ENCODE measurements at places on chromosomes 2 and 18. TPM values are rescaled to one million over a fixed set of nuclear protein-coding genes. Genes with fewer than 3 reads are reported as not detected.

- DNase-seq: no peak
Measured at GRCh38 chr18:62335494-62335893, 10.4 kb downstream of the TNFRSF11A start.

MFSD2B gene
- polyA plus RNA-seq: 2.6 TPM

USP14 gene
- polyA plus RNA-seq: 60.2 TPM

DNA sequence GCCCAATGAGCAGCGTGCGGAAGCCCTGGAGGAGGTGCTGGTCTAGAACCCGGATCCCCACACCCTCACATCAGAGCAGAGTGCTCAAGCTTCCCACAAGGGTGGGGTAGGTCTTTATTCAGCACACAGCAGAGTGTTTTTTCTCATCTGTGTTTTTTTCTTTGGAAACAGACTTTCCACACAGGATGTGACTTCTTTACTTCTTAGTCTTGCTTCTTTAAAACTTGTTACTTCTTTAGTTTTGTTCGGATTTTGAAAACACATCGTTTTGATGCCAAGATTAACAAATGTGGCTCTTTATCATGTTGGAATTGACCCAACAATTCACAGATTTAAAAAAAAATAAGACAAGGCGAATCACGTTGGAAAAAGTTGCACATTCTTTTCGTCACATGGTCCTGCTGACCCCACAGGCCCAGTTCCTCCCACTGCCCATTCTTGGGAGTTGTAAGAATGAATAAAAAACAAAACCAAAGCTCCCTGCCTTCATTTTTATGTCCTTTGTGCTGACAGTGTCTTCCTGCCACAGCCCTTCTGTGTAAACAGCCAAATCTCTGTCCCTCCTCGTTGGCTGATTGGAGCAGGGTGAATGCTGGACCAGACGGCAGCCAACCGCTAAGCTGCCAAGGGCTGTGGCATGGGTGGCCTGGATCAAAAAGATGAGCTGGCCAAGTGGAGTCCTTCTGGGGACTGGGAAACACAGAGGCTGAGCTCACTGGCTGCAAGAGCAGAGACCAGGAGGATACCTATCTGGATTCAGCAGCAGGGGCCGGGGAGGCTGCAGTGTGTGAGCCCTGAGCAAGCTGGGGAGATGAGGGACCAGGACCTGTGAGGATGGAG lies 81.6 kb downstream of the TWIST2 start:
- DNase-seq: no peak

SH2D6 gene
- 0.80 TPM for polyA plus RNA-seq

- no peak for DNase-seq
Measured at GRCh38 chr2:226661789-226662545, 137.7 kb downstream of the IRS1 start.

DHRS9 gene
- 0.34 TPM for polyA plus RNA-seq

PROM2 gene
- 1.5 TPM for polyA plus RNA-seq

GRCh38 chr2:203654826-203655225 lies 51.6 kb upstream of the CD28 start:
- no peak for DNase-seq

GRCh38 chr2:68745006-68745405 lies 10.4 kb downstream of the ARHGAP25 start:
- DNase-seq: no peak

UGT1A3 gene
- not detected for polyA plus RNA-seq

PLEKHM3 gene
- 5.9 TPM for polyA plus RNA-seq

TUBA3E gene
- not detected for polyA plus RNA-seq

DNA sequence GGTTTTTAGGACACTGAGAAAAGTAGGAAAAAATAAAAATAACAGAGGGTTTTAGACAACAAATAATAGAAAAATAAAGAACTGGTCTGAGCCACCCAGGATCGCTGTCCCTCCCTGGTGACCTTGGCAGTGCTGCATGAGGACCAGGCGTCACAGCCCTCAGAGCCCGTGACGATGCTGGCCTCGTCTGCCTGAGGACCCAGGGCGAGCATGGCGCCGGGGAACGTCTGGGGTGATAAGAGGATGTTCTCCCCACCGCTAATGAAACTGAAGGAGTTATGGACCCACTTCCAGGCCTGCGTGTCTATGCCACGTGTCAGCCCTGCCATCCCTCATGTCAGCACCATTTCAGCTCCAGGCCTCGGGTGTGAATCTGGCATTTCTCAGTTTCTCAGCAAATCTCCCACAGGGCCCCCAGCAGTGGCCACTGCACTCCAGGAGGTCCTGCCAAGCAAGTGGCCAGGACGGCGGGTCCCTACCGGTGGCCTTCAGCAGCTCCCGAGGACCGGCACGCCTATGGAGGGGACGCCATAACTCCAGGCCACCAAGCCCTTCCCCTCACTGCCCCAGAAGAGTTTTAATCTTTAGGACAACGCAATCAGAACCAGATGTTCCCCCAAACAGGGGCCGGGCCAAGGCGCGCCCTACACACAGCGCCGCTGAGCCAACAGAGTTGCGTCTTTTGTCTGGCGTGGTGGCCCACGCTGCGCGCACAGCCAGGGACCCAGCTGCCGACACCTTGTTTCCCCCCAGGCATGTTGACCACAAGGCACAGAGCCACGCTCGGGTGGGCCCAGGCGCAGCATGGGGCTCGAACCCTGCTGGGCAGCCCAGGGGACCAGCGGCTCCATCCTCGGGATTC lies 179.7 kb downstream of the TWIST2 start:
- no peak for DNase-seq

DNA sequence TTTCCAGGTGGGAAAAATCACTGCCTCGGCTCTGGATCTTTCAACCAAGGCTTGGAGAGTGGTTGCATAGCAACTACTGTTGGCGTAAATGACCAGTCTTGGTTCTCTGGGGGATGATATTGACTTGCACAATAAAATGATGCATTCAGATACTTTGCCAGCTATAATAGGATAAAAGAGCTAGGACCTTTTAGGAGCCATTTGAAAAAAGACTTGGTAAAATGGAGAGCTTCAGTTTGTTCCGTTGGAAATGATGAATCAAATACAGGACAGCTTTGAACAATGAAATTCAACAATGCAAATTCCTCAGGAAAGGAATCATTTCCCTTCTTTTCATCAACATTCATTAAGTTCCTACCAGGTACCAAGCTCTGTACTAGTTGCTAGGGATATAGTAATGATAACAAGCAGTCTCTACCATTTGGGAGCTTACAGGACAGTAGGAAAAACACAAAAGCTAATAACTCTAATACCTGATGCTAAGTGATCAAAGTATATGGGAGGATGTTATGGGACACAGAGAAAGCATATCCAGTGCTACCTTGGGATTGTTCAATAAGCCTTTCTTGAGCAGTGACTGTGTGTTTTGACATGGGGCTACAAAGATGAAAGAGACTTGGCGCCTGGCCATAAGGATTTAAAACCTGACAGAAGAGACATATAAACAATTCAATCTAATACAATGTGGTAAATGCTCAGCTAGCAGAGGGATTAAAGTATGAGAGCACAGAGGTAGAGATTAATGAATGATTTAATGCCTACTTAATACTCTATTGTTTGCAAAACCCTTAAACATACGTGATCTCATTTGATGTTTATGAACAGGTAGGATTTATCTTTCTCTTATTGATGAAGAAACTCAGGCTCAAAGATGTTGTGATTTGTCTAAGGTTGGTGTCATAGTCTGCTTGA lies 110.7 kb downstream of the QPCT start:
- DNase-seq: no peak

UGT1A10 gene
- not detected for polyA plus RNA-seq

DNA sequence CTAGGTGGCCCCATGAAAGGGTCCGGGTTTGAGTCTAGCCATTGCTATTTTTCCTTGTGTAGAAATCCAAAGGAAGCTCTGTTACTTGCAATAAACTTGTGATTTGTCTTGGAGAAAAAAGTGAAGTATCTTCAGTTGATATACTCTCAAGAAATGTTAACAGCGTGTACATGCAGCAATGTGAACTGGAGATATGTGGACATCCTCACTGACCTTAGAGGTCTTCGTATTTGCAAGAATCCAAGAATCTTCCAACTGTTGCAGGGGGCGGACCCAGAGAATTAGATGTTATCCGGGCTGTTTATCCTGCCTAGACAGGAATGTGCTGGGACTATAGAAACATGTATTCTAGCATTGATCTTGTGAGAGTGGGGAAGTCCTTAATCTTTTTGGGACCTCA lies 187.6 kb downstream of the KCNS3 start:
- no peak for DNase-seq

DNA sequence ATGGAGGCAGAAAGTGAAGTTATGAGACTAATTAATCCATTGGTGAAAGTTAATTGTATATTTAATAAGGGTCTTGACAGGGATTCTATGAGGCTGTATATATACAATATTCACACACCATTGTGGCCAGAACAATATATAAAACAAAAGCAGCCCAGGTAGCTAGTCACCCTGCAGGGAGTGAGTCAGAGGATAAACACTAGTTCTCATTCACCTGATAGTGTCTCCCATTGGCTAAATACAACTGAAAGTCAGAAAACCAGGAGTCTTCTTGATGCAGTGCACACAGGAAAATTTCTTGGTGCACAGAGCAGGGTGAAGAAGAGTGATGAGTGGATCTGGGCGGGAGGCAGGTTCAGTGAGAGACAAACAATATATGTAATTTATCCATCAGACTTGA lies 465.2 kb downstream of the ERBB4 start:
- DNase-seq: no peak

GRCh38 chr2:238024986-238025385 lies 35.8 kb upstream of the SCLY start:
- no peak for DNase-seq

- DNase-seq: no peak
Measured at GRCh38 chr2:233982421-233983121, 65.4 kb downstream of the TRPM8 start.

GRCh38 chr18:78099979-78100588 lies 850.4 kb downstream of the GALR1 start:
- DNase-seq: no peak

GRCh38 chr18:51342815-51343214 lies 145.3 kb upstream of the MEX3C start:
- DNase-seq: no peak

DNA sequence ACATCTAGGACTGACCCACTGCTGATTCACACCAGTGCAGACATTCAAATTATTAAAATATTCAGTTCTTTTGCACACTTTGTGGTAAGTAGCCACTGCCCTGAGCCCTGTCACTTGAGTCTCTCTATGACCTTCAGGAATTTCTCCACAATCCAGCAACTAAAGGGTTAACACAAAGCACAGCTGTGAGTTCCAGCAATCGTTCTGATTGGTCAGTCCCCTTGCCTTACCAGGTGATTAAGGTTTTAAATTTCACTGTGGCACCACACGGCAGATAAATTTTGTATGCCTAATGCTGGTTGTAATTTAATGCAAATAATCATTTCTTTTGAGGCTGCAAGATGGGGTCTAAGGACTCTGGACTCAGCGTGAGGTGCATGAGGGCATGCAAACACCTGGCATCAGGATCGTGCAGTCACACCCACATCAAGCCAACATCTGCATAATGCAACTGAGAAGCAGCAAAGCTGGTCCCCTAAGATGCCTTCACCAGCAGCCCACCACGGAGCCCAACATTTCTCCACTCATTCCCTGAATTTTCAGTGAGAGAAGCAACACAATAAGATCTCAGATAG lies 36.6 kb downstream of the SLC14A1 start:
- DNase-seq: no peak

DNA sequence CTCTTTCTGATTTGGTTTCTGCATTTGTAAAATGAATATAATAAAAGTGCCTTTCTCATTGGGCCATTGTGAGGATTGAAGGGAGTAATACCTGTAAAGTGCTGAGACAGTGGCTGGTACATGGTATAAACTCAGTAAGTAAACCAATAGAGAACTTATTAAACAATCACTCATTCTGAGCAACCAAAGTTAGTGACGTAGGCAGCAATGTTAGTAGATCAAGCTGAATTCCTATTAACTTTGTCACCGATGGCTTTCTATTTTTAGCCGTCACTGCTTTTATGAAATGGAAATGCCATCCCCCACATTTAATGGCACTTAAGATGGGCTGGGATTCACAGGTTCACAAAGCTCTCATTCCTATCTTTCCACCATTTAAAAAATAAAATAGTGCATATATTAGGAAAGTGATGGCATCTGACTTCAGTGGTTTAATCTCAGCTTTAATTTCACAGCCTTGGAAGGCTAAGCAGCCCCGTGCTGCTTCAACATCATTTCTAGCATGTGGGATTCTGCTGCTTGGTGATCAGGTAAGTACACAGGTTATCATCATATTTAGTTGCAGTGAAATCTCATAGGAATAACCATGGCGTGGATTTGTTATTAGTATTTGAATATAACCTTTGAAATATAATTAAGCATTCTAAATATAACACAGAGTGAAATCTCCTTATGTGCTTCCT lies 17.6 kb upstream of the PPP4R1 start:
- DNase-seq: no peak

- no peak for DNase-seq
Measured at GRCh38 chr2:163028807-163029206, 190.2 kb upstream of the KCNH7 start.
